ENCODE measurements at places on chromosomes 1 and 21.

DNA sequence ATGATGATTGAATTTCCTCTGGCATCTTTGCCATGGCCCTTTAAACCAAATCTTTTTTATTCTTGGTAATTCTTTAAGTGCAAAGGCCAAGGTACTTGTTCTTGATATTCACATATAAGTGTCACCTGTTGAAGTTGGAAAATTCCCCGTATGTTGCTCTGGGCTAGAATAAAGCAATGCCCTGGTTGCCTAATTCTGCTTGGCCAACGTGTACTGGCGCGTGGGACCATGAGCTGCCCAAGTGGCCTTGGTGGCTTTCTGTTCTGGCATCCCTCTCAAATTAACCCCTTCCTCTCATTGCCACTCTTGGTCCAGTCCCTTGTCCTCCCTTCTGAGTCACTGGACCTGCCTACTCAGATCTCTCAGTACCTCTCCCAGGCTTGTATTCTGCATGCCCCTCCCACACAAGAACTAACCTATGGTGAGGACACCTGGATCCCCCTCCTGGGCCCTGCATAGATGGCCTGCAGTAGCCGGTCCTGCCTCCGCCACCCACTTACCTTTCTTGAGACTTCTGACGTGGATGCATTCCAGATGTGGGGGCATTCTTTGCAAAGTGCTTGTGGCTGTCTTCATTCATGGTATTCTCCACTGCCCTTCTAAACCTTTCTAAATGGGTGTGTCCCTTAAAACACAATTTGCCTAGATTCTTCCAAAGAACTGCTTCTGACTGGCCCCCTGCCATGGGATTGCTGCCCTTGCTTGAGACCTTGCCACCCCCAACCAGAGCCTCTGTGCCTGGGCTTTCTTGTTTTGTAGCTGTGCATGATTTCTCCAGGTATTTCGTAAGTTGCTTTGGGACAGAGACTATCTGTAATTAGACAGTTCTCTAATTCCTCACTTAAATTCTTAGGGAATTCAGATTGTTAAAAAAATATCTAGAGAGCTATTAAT is 152.4 kb downstream of the GALNT2 start:
- DNase-seq = no peak

DNA sequence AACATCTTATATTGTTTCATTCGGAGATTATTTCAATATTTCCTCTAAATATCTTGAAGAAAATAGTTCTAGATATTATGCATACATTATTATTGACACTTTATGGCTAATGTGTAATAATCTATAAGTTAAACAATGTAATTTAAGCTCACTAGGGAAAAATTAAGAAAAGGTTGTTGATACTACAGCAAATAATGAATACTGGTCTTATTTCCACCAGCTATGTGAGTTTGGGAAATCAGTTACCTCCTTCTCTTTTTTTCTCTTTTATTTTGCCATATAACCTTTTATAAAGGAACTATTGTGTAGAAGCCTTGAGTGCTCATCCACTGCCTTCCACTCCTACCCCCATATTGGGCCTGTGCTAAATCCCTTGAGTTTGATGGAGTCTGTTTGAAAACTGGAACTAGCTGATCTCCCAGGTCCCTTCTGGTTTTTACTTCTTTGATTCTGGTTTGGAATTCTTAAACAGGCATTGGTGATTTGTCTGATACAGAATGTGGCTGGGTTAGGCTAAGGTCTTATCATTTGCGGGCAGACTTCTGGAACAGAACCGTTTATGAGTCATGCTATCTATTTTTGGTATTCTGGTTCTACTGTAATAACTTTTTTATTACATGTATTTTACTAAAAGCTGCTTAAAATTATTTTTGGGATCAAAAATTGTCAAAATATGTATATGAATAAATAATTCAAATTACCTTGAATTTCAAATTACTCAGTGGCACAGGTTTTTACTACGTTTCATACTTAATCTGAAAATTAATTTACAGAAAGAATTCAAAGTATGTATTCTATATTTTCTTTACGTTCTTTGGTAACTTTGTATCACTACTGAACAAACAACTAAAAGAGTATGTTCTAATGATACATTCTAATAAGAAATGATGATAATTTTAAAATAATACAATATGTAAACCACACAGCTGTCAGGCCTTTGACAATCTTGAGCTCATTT is 5.0 kb upstream of the CDC14A start:
- peak; percentile 32 for DNase-seq

GRCh38 chr1:178277793-178278530 is 184.1 kb downstream of the RASAL2 start:
- no peak for DNase-seq

DNA sequence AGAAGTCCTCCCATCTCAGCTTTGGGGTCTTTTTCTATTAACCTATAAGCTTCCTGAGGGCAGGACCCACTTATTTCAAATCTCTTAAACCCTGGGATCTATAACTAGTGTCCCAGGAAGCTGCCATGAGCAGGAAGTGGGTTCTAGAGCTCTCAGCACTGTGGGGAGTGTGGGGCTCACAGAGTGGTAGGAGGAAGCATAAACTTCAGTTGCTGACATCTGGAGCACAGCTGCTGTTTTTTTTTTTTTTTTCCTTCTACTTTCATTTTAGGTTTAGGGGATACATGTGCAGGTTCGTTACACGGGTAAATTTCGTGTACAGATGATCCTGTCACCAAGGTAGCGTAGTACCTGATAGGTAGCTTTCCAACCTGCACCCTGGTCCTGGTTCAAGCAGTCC is 59.3 kb downstream of the AK4 start:
- no peak for DNase-seq

DNA sequence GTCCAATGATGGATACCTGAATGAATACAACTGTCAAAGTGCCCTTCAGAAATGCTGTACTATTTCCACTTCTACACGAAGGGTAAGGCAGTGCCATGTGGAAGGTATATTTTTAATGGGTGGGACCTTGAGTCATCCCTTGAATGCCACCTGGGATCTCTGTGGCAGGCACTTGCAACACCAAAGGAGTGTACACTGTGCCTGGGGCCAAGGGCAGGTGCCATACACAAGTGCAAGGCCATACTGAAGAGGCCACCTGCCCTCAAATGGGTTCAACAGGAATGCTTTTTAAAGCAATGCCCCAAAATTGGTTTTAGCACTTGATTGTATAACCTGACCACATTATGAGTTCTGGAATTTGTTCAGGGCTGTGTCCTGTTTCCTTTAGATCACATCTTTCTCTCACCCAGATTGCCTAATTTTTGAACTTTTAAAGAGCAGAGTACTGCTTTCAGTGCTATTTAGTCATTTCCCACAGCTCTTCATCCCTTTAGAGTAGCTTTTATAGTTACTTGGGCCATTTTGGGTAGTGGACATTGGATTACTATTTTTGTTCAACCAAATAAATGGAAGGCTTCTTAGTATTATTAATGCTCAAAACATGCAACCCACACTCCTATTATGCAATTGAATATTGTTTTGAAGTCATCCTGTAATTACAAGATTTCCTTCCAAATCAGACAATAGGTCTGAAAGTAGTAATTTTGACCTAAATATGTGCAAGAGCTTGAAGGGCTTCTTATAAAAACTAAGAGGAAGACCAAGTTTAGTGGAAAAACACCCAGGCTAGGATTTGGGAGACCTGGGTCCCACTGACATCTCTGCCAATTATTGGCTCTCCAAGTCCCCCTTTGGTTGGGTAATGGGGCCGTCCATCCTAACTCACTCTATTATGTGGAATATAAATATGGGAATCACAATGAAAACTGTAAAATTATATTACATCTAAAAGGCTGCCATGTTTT is 57.2 kb downstream of the LEPR start:
- DNase-seq = no peak

GRCh38 chr1:76170513-76170912 is 96.0 kb downstream of the ST6GALNAC3 start:
- no peak for DNase-seq

All from RCC 7860 (cell line).